Ureter (tissue), 1 donor: ENCODE measurements at places on chromosomes 2 and 18.
A peak's percentile ranks its signal among the peaks of the same experiment; 100 is the strongest.

DNA sequence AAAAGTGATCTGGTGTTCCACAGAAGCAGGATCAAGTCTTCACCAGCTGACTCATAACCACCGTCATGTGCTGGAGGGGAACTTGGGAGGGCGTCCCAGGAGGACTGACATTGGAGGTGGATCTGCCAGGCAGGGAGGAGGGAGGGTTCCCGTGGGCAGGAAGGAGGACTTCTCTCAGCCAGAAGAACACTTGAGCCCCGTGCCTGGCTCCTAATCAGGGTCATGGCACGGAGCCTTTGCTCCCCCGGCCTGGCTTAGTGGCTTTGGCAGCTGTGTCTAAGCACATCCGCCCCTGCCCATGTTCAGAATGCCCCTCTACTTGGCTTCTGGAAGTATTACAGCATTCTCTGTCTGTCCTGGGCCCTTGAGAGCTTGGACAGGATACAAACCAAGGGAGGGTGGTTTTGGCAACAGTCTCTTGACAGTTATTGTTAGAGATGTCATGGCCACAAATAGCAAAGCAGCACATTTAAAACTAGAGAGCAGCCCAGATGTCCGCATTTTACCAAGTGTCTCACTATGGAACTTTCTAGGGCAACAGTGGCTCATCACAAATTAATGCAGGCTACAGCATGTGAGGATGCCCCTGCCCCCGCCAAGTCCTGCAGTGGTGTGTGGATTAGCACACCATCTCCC is 11.5 kb downstream of the PPP1R7 start:
- peak; percentile 75 for DNase-seq

DNA sequence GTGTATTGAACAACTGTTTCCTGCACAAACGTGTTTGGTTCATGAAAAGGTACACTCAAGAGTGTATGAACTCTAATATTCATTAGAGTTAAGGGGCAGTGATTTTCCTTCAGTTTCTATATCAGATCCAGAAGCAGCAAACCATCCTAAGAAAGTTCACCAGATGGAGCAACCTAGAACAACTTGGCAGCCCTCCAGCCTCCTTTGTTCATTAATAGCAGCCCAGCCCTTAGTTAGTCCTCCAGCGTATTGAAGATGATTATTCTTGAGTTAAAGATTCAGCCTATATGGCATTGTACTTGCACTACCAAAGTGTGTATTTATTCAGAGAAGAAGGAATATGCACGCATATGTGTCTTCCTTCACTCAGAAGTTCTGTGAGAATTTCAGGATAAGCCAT is 365.5 kb downstream of the SETBP1 start:
- no peak for DNase-seq

- no peak for DNase-seq
Measured at GRCh38 chr2:100998235-100998573, 3.9 kb upstream of the RPL31 start.

- DNase-seq = peak; percentile 70
Measured at GRCh38 chr18:46946656-46947282, 29.4 kb downstream of the KATNAL2 start.

DNA sequence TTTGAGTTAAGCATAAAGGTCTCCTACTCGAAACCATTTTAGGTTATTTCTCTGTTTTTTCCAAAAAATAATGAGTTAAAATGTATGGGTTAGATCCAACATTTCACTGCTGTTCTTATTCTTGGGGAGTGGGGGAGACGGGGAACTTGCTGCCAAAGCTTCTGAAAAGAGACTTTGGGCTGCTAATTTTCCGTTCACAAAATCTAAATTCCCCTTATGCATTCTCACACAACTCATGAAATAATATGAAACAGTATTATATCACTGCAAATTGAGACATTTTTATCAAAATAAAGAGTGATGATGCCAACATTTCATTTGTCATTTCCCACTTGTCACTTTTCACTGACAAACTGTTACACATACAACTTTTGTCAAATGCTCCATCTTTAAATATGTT is 7.8 kb downstream of the SATB2 start:
- DNase-seq = no peak

- DNase-seq = no peak
Measured at GRCh38 chr2:109326306-109326705, 197.3 kb downstream of the SH3RF3 start.

DNA sequence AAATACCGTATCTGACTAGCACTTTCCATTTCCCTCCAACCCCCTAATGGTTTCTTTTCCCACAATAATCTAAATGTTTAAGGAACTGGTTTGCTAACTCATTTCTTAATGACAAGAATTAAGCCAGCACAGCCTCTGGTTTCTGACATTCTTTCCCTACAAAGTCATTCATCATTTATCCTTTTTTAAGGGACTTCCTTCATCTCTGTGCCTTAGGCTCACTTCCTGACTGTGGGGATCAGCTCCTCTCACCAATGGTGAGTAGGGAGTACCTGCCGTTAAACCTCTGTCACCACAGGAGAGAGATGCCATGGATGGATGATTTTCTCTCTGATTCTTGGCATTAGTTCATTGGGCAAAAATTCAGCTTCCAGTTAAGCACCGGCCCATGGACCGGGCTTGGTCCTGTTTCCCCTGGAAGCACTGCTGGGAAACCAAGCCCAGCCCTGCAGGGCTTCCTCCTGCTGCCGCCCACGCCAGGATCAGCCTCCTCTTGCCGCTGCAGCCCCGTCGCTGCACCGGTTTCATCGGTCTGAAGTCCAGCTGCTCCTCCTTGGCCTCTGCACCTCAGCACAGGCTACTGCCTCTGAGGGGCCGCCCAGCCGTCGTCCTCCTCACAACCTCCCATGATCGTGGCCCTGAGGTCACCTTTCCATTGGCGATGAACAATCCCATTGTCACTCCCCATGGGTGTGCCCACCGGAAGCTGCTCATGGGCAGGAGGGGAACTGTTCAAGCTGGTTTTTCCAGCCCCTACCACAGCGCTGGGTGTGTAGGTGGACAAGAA is 64.0 kb upstream of the ZNF516 start:
- peak; percentile 44 for DNase-seq

DNA sequence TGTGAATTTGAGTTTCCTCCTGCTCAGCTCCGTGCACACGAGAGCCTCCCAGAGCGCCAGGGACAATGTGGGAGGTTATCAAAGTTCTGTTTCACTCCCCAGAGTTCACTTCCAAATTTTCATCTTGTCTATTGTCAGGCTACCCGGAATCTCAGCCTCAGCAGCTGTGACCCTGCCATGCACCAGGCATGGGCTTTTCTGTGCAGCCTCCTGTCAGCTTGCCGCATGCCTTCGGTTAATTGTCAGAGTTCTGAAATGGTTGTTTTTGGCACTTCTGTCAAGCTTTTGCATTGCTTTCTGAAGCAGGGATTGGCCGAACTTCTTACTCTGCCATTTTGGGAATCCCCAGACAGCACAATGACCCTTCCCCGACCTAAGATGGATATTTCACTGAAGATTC is 60.4 kb downstream of the SH3YL1 start:
- DNase-seq = no peak

DNA sequence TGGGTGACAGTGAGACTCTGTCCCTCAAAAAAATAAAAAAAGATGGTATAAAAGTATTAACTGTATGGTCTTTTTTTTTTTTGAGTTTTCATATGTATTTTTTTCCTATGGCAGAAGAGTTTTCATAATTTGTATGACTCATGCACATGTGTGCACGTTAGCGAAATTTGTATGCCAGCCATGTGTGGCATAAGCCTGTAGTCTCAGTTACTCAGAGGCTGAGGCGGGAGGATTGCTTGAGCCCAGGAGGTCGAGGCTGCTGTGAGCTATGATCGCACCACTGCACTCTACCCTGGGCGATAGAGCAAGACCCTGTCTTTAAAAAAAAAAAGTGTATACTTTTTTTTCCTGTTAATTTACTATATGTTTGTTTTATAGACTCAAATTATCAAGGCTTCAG is 160.8 kb downstream of the TGIF1 start:
- DNase-seq = no peak

DNA sequence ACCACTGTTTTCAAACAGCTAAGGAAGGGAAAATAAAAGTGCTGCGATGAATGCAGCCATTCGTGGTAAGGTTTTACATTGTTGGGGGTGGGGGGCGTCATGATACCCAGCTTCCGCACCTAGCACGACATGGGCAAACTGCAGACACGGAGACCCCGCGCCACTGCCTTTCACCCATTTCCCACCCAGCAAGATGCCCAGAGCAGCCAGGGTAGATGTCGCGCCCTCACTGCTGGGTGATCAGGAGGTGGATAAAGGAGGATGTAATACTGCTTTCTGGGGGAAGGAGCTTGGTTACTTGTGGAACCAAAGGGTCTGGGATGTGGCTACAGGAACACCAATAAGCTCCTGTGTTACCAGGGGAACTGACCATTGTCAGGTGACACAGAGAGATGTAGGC is 138.4 kb downstream of the ZNF516 start:
- DNase-seq = no peak

DNA sequence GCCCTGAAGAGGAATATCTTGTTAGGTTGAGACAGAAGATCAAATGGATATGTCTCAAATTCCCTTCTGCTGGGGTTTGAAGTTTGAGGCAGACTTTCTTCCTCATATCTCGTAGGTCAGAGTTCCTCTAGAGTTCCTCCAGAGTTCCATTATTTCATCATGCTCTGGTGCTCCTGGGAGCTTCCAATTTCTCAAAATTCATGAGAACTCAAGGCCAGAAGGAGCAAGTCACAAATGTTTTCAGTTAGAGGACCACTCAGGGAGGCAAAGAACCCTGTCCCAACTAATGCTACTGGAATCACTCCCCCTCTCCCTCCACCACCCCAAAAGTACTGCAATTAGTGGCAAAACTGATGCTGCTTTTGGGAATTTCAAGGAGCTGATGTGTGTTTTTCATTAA is 115.7 kb upstream of the RBMS1 start:
- no peak for DNase-seq

DNA sequence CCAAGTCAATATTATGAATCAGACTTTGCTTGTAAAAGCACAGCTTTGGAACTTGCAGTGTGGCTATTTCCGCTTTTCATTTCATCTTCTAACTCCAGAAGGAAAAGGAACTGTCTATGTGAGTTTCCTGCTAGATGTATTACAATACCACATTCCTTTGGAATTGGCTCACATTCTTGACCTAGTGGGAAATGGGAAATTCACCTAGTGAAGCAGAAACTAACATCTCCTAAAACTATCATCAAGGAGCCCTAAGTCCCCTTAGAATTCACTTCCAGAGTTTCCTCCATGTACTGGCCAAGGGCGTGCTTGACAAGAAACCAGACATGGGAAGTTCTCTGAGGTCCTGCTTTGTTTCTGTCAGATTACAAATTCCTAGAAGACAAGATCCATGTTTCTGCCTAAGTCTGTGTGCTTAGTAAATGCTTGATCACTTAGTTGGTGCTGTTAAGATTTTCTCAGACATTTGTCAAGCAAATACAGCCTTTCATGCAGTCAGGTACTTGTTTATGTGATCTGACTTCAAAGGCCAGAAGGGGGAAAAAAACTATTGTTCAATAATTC is 275.7 kb upstream of the FN1 start:
- no peak for DNase-seq

GRCh38 chr2:114022360-114023085 is 132.6 kb downstream of the ACTR3 start:
- DNase-seq = no peak

GRCh38 chr2:145036421-145037011 is 516.6 kb upstream of the ZEB2 start:
- DNase-seq = no peak

- no peak for DNase-seq
Measured at GRCh38 chr2:102208774-102209173, 22.0 kb downstream of the IL1RL2 start.

DNA sequence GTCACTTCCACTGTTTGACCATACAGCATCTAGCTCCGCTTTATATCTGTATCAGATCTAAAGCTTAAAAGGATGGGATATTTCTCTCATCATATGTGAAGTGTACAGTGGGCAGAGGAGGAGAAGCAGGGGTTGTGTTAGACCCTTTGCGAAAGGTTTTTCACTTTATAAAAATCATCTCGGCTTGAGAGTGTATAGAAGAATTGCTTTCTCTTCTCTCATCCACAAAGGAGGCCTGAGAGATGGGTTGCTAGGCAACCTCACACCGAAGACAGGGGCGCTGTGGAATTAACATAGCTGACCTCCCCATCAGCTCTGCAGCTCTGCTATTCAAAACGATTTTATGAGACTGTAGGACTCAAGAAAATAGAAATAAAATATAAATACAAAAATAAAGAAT is 70.2 kb upstream of the GALNT3 start:
- DNase-seq = no peak
